ENCODE measurements at places on chromosomes 13 and 19.

DNA sequence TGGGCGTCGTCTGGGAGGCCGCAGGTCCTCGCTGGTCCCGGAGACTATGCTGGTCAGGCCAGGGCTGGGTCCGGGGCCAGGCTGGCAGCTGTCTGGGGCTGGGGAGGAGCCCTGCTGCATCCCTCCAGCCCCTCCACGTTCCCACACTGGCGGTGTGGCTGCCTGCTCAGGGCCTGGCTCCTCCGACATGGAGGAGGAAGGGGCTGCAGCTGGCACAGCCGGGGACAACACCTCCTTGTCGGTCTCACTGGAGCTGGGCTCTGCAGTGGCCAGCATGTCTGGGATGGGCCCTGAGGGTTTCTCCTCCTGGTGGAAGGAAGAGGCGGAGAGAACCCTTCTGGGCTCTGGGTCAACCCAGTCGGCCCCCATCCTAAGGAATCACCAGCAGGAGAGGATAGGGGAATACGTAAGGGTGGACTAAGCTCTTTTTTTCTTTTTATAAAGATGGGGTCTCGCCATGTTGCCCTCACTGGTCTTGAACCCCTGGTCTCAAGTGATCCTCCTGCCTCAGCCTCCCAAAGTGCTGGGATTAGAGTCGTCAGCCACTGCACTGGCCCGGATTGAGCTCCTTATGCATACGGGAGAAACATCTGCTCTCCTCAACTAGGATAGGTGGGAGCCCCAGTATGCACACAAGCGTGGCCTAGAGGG is 806 bp downstream of the ZNF414 start:
- no peak for DNase-seq

DNA sequence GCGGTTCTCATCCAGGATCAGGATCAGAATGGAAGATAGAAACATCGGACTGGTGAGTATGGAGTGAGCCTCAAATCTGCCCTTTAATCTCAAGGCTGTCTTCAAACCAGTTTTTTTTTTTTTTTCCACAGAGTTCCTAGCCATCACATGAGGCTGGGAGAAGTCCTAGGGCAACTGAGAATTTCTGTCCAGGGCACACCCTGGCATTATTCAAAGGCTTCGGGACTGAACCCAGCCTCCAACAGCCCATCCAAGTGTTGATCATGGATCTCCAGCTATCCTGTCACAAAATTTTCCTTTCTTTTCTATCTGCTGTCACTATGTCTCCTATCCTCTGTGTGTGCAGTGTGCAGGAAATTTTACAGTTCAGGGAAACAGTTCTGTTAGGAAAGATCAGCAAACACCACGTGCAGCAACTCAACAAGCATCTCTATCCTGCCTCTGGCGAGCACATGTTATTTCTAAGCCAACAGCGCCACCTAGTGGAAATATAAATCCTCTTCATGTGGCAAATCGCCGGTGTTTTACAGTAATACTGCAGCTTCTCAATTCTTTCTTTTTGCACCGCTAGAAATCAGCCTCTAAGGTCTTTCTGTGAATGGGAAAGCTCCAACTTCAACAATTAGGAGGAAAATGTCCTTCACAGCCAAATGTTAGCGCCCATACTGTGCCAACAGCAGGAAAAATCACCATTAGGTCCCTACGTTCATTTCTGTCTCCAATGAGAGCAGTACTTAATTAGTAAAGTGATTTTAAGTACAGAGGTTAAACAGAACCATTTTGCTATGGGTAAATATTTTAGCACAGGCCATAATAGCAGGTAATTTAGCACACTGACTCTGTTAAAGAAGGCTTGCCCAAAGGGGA is 21.4 kb upstream of the ZNF181 start:
- peak; percentile 66 for DNase-seq

GRCh38 chr13:51122868-51123566 is 11.9 kb upstream of the C13orf42 start:
- DNase-seq, result no peak

DNA sequence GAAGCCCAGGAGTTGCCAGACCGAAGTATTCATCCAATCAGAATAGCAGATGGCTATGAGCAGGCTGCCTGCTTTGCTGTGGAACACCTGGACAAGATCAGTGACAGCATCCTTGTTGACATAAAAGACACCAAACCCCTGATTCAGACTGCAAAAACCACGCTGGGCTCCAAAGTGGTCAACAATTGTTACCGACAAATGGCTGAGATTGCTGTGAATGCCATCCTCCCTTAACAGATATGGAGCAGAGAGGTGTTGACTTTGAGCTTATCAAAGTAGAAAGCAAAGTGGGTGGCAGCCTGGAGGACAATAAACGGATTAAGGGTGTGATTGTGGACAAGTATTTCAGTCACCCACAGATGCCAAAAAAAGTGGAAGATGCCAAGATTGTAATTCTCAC is 250.3 kb upstream of the OBI1 start:
- DNase-seq, result no peak

GRCh38 chr13:76982061-76982460 is 9.8 kb upstream of the CLN5 start:
- DNase-seq, result no peak

DNA sequence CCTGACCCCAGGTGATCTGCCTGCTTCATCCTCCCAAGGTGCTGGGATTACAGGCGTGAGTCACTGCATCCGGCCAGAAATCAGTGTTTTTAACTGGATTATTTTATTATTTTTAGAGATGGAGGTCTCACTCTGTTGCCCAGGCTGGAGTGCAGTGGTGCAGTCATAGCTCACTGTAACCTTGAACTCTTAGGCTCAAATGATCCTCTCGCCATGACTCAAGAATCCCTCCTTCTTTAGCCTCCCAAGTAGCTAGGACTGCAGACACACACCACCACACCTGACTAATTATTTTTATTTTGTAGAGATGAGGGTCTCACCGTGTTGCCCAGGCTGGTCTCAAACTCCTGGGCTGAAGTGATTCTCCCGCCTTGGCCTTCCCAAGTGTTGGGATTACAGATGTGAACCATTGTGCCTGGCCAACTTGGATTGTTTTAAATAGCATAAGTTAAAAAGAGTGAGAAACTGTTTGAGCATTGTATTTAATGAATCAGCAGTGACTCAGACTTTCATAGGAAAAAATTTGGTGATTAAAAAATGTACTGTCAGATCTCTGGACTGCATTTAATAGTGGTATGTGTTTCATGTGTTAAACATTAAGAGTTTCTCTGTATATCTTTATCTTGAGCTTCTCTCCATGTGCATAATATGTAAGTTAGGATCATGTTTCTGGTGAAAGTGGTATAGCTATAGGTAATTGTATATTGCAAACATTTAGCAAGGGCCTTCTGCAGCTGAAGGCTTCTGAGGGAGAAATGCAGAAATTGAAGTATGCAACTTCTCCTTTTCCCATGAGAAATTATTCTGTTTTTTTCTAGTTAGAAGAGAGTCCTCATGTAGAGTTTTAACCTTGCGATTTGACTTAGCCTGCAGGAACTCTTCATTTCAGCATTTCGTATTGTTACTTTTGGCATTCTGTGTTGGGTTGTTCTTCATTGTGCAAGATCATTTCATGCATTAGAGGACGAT is 121.2 kb downstream of the PCCA start:
- DNase-seq, result no peak

DNA sequence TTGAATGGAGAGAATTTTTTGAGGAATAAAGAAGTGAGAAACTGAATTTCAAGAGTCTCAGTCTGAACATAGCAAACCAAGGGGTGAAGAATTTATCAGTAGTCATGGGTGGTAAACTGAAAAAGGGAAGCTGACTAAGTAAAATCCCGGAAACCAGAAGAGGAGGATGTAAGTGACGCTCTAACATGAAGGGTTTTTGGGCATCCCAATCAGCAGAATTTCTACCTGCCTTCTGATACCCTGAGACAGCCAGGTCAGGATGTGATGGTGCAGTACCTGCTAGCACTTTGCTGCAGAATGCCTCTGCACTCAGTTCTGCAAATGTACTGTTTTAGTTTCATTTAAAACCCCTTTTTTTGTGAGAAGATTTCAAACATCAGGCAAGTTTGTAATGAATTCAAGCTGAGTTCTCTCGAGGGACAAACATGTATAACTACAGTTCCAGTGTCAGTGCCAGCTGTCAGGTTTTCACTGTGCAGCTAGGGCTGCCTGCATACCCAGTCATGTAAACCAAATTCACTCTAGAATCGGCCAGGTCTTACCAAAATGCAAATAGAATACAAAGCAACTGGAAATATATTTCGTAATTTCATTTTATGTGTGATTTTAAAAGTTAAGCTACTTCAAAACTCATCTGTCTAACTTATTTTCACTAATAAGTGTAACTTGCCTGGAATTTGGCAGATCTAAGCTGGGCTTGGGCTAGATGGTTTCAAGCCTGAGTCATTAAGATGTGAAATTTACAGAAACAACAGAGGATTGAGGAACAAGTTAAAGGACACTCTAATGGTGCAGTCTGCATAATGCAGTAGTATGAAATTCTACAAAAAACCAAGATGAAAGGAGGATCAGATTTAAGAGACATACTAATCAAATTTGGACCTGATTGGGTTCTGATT is 13.8 kb downstream of the METTL21C start:
- DNase-seq, result no peak

DNA sequence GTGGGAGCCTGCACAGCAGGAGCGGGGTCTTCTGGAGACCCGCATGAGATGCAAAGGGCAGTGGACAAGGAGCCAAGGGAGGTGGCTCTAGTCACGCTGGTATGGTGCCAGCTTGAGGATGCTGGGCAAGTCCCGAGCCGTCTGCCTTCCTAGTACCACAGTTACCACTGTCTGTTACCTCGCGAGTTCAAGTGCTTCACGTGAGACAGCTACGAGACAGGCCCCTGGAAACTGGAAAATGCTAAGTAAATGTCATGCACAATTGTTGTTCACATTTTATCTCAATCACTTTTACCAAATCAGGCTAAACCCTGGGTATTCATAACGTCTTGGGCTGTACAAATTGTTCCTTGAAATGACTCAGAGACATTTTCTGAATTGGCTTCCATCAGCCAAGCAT is 155.7 kb downstream of the TNFRSF19 start:
- no peak for DNase-seq

- DNase-seq, result peak; percentile 71
Observed at GRCh38 chr13:26985285-26985878, 186.2 kb downstream of the USP12 start.

GRCh38 chr13:83009987-83010386 is 872.3 kb downstream of the SLITRK1 start:
- DNase-seq, result no peak

DNA sequence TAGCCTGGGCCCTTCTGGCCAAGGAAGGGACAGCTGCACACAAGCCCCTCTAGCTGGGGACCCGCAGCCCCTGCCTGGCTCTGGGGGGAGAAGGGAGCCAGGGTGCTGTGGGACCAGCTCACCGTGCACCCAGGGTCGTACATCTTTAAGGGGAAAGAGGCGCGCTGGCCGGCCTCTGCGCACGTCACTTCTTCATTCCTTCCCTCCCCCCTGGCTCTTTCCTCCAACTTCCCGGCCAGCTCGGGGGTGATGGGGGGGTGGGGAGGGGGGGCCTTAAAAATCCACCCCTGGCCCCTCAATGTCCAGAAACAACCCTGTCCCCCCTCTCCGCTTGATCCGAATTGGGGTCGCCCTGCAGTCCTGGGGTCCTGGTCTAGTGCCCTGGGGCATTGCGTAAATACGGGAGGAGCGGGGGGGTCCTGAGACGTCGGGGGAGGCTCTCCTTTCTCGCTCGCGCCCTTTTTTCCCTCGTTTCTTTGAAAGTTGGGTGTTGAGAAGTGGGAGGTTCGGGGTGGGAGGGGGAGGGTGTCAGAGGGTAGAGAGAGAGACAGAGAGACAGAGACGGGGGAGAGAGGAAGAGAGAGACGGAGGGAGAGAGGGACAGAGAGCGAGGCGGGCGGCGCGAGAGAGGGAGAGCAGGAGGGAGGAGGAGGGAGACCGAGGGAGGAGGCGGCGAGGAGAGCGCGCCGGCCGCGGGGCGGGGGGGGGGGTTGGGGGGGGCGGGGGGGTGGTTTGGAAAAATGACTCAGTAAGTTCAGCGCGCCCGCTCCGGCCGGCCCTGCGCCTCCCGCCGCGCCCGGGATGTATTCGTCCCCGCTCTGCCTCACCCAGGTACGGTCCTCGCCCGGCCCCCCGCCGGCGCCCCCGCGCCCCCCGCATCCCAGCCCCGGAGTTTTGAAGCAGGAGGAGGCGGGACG is at the start of gene NFIC:
Gene NFIC, plus strand, starts transcription at position 748 of the 917 bp plus-strand sequence. Its CDS starts 54 bp downstream, at position 802.
- peak; percentile 54 for DNase-seq

- no peak for DNase-seq
Observed at GRCh38 chr13:96629331-96629730, 364.9 kb downstream of the OXGR1 start.

DNA sequence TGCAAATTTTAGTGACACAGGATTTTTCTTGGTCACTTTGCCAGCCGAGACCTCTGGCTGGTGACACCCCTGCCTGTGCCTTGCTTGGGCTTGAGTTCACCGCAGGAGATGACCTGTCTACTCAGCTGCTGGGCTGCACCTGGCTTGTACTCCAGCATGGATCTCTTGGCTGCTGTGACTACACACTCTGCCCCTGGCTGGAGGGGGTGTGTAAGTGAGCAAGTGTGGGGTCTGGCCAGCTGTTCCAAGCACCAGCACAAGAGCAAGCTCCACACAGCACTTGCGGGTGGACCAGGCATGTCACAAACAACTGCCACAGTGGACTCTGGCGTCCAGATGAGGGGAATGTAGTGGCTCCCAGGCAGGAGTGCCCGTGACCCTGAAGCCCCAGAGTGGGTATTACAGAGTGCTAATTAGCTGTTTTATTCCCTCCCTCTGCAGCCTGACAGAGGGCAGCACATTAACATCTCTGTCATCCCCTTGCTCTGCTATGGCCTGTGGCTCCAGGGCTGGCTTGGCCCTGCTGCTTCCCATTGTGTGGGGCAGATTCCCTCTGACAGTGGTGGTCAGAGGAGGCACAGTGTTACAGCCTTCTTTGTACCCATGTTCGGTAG is 1387.2 kb downstream of the OLFM4 start:
- no peak for DNase-seq

GRCh38 chr19:35451338-35452096 is 3.5 kb downstream of the FFAR2 start:
- no peak for DNase-seq

DNA sequence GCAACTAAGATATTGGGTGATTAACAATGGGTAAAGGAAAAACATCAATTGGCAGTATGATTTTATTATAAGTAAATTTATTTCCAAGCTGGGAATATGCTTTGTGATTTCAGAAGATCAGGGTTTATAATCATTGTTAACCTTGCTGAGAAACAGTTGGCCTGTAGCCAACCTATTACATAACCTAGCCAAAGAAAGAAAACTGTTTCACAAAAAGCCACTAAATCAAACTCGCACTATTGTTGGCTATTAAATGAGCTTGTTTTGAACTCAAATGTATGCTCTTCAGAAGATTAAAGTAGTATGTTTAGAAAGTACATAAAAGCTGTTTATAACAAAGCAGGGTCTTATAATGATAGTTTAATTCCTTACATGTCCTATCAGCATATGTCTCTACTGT is 151.7 kb downstream of the LHFPL6 start:
- DNase-seq, result no peak

DNA sequence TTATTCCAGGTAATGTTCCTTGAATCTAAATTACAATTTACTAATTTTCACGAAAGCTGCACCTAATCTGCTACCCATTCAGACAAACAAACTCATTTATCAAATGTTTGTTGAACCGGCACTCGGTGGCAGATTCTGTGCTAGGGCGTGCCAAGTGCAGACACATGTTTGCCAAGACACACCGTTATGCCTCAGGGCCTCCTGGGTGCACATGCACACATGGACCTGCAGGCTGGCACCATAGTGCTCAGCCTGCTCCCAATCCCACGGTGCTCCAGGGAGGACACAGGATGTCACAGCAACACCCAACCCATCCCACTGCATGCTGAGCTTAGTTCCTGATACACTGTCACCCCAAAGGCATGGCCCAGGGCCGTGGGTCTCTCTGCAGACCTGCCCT is 7.7 kb downstream of the SCGB2B2 start:
- DNase-seq, result no peak

GRCh38 chr13:112947796-112948195 is 21.2 kb upstream of the MCF2L start:
- DNase-seq, result no peak

GRCh38 chr19:3522421-3523360 is 16.3 kb upstream of the TEKTIP1 start:
- DNase-seq, result no peak
